ENCODE measurements at places on chromosomes 5 and 9.

- DNase-seq, result no peak
Observed at GRCh38 chr9:1766042-1766441, 249.1 kb upstream of the SMARCA2 start.

- no peak for DNase-seq
Observed at GRCh38 chr5:103793595-103794182, 231.1 kb upstream of the NUDT12 start.

DNA sequence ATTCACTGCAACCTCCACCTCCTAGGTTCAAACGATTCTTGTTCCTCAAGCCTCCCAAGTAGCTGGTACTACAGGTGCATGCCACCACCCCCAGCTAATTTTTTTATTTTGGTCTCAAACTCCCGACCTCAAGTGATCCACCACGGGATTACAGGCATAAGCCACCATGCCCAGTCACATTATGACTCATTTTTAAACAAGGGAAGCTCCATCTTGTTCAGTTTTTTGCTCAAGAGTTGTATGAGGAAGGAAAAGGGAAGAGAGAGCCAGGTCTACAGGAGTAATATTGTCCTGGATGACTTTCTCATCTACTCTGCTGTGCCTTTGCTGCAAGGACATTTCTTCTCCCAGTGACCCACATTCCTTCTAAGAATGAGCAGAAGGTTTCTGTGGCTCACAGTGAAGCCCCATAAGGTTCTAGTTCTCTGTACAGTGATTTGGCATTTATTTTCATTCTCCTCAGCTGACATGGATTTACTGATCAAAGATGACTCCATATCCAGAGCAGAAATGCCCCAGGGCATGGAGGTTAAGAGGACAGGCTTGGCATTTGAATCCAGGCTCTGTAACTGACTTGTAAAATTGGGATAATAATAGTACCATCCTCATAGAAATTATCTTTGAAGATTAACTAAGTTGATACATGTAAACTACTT lies 153.5 kb downstream of the CDH6 start:
- DNase-seq, result no peak

DNA sequence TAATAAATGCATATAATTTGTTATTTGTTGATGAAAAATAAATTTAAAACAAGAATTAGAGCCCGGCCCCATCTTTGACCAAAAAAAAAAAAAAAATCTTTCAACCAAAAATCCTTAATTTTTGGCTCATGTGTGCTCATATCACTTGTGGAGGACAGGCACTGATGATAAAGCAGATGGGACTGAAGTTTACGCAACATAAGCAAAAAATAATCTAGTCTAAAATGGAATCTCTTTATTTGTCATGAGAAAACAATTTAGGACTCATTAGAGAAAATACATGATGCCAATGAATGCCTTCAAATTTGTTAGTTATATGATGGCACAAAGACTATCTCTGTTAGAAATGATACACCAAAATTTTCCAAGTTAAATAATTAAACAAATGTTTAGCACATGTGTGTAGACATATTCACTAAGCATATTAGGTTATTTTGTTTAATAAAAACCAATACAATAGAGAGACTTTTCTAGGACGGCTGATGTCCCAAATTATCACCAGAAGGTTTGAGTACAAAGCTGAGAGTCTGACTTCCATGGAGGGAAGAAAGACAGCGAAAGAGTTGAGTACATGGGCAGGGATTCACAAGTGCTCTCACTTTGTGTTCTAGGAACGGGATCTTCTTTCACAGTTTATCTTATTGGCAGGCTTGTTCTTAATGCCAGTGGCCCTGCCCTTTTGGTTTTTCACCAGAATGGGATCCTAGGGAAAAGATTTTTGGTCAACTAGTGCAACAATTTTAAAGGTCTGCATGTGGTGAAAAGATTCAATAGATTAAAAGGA lies 621.4 kb downstream of the RAB3C start:
- no peak for DNase-seq

DNA sequence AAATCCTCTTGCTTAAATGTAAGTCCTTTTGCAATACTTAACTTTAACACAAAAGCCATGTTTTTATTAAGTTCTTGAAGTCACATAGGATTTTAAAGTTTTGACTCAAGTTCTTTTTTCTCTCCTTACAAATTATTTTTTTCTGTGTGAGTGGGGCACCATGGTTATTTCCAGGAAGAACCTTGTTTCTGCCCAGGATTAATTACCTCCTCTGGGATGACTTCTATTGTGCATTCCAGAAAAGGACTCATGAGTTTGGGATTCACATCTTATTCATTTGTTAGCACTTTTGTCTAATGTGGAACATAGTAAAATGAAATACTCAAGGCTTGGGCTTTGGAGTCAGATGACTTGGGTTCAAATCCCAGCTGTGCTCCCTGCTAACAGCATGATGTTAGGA lies 421.4 kb upstream of the WWC1 start:
- DNase-seq, result no peak

DNA sequence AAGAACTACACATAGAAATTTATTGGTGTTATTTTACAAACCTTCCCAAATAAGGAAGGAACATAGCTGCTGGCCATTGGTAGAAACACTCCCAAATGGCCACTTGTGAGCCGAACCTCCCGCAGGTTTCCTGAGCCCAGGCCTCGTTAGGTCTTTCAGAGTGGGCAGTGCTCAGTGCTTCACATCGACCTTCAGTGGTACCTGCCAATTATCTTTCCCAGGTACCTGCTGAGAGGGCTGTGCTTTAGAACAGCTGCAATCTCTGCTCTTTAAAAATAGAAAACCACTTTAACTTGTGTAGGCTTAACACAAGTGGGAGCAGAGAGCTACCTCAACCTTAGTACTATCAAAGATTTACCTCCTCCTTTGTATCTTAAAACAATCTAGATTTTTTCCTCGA lies 334.1 kb downstream of the RFX3 start:
- DNase-seq, result no peak

GRCh38 chr5:56172241-56172640 lies 60.9 kb downstream of the ANKRD55 start:
- no peak for DNase-seq

GRCh38 chr5:132962429-132963021 lies 909 bp downstream of the AFF4 start:
- no peak for DNase-seq
